ENCODE measurements at places on chromosomes 4 and X.

DNA sequence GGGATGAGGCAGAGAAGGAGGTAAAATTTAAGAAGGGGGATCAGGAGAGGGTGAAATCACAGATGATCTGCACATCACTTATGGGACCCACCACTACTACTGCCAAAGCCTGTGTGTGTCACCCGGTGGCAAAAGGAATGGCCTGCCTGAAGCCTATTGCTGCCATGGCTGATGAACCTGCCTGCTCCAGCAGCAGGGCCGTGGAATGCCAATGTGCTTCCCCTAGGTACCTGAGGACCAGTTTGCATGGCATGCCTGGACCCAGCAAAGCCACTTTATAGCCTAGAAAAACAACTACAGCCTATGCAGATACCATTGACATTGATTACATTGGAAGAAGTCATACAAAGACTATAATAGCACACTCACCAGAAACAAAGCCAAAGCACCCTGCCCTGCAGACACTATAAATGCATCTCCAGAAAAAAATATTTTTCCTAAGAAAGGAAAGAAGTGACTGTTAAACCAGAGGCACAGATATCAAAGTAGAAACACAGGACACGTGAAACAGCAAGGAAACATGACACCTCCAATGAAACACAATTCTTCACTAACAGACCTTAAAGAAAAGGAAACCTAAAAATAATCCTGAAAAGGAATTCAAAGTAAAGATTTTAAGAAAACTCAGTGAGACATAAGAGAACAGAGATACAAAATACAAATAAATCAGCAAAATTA, 680.7 kb upstream of the GRID2 start:
- no peak for DNase-seq

GRCh38 chr4:26867914-26868684, 7.5 kb downstream of the STIM2 start:
- no peak for DNase-seq

- no peak for DNase-seq
Observed at GRCh38 chrX:41033299-41033698, 51.9 kb upstream of the USP9X start.

GRCh38 chrX:20029728-20030127, 38.9 kb upstream of the BCLAF3 start:
- DNase-seq: no peak

- DNase-seq: no peak
Observed at GRCh38 chr4:185142564-185142911, 528 bp upstream of the SLC25A4 start.

DNA sequence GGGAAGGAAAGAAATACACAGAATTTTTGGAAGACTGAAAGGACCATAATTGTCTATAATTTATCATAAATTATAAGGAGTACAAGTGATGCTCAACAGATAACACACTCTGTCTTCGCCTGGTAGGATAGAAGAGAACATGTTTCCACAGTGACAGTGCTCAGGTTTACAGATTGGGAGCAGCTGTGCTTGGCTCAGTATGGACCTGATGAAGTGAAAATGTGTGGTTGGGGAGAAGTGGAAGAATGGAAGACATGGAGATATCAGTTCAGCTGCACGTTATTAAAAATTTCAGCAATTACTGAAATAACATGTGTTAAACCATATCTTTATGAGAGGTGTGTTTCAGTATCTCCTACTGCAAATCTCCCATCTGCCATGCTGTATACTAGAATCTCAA, 90.6 kb downstream of the TLL1 start:
- DNase-seq: no peak

- DNase-seq: peak; percentile 40
Observed at GRCh38 chrX:154325541-154325940, 29.9 kb downstream of the TKTL1 start.

Data from NCI-H1417 (cell line).